ENCODE measurements at places on chromosomes 12 and 14.

GRCh38 chr12:10113920-10114319 lies 15.1 kb upstream of the CLEC1A start:
- DNase-seq, result no peak

- no peak for DNase-seq
These were observed 7.3 kb upstream of the RIN3 start for GRCh38 chr14:92506231-92506630.

DNA sequence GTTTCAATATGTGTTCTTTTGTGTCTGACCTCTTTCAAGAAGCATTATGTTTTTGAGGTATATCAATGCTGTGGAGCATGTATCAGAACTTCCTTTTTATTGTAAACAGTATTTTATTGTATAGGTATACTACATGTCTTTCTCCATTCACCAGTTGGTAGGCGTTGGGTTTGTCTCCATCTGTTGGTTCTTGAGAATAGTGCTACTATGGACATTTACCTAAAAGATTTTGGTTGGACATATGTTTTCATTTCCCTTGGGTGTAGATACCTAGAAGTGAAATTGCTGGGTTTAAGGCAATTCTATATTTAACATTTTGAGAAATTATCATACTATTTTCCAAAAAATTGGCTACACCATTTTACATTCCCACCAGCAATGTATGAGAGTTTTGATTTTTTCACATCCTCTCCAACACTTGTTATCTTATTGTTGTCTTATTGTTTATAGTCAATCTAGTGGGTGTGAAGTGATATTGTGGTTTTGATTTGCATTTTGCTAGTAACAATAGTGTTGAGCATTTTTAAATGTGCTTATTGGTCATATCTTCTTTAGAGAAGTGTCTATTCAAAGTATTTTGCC lies 409.2 kb downstream of the IPO8 start:
- DNase-seq, result no peak

DNA sequence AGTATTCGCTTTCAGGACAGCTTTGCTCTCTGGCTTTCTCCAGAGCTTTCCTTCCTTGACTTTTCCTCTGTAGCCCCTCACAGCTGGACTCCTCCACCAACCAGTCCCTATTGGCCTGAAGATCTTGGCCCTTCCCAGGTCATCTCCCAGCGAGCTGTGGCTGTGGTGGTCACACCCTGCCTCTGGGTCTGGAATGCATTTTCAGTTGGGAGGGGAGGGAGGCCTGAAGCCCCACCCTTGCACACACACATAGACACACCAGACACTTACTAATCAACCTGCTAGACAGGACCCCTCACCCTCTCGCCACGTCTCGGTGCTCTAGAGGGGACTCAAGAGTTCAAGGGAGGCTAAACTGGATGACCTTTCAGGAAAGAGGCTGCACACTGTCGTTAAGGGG lies 13.9 kb downstream of the JDP2 start:
- no peak for DNase-seq

GRCh38 chr12:117501076-117501869 lies 139.8 kb upstream of the NOS1 start:
- no peak for DNase-seq

DNA sequence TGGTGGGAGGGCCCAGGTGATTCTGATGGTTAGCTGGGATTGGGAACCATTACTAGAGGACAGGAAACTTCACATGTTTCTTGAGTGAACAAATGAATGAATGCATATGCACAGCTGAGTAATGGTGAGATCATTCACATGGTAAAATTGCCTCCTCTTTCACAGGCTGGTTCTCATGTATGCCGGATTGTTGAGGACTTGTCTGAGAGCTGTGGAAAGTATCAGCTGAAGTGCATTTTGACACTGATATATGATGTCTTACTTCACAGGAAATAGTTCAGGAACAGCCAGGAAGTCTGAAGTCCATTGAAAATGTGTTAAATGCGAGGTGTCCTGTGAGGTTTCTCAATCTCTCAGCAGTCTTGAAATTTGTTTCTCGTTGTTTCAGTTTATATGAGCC lies 77.6 kb upstream of the DACT1 start:
- no peak for DNase-seq

- DNase-seq, result no peak
These were observed 133.1 kb upstream of the NUDT4 start for GRCh38 chr12:93244514-93245077.

DNA sequence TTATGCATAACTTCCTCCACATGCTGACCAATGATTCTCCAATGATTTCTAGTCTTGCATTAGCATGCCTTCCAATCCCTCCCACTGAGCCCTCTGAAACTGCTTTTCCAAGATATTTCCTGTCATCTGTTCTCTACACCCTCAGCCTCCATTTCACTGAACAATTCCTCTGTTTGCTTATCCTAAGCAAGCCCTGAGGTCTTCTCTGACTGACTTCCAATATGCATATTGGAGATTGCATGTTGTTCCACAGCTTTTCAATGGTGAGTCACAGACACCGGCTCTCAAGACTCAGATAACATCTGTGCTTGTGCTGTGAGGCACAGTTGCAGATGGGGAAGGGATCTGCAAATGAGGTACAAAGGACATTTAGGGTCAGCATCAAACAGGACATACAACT lies 141.0 kb downstream of the SLC16A7 start:
- no peak for DNase-seq

DNA sequence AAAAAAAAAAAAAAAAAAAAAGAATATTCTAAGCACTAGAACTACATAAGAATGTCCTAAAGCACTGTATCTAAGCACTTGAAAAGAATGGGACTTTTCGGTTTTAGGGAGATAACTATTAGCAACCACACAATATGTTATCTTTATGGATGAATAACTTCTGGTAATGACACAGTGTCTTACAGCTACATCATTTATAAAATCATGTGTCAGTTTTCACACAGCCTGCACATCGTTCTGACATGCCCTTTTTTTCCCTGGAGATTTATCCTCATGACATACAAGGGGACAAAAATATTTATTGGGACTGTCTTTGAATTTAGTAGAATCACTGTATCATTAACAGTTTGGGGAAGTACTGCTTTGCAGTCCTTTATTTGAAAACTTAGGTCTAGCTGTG lies 17.3 kb downstream of the TMEM19 start:
- no peak for DNase-seq

DNA sequence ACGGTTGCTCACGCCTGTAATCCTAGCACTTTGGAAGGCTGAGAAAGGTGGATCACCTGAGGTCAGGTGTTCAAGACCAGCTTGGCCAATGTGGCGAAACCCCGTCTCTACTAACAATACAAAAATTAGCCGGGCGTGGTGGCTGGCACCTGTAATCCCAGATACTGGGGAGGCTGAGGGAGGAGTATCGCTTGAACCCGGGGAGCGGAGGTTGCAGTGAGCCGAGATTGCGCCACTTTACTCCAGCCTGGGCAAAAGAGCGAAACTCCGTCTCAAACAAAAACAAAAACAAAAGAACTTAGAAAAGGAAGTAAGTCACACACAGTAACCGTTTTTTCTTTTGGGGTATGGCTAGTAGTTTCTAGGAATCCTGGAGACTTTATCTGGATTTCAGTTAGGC lies 1.7 kb upstream of the PALS1 start:
- DNase-seq, result no peak

- DNase-seq, result no peak
These were observed 2.7 kb downstream of the BTBD6 start for GRCh38 chr14:105250986-105251385.

- no peak for DNase-seq
These were observed 56.8 kb downstream of the HEATR5A start for GRCh38 chr14:31363331-31364073.

All from D341Med (cell line).